ENCODE measurements at places on chromosomes 16 and 17.

DNA sequence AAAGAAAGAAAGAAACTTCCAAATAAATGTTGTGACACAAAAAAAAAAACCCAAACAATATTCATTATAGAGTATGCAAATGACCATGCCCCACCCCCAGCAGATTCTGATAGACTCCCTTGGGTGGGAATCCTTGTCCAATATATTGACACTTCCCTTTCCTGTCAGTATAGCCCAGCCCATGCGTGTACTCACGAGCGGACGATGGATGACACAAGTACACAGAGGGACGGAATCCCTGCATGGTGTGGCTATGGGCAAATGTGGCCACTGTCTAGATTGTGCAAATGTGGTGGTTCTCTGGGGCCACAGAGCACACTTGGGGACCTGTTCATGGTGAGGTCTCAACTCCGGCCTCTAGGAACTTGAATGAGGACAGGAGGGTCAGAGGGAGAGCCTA, 3.1 kb downstream of the RAB37 start:
- DNase-seq, result no peak

- DNase-seq, result no peak
Measured at GRCh38 chr16:85936816-85937215, 37.9 kb downstream of the IRF8 start.

DNA sequence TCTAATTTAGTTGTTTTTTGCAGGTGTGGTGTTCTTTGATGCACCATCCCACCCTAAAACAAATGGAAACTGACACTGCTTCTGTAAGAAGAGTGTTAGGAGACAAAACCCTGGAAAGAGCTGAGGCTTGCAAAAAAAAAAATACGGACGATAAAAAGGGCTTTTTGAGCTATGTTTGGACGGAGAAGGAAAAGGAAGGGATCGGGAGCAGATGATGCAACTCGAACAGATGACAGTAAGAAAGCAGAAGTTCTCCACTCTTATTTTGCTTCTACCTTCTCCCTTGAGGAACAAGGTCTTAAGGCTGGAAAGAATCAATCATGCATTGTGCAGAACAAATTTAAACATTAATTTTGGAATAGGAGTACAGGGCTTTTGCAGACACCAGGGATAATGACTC, 136.7 kb downstream of the MAF start:
- no peak for DNase-seq

DNA sequence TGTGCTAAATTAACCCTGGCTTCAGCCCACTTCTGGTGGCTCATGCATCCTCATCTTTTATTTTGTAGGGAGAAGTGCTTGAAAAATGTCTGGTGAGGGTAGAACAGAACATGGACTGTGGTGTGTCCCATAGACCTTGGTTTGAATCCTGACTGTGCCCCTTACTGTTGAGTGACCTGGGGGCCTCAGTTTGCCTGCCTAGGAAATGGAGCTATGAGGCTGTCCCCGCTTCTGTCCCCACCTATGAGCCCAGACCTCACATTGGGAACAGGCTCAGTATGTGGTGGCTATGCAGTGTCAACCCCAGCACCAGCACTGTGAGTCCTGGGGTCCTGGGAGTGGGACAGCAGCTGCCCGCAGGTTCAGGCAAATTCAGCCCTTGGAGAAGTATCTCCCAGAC, 186.3 kb upstream of the GSE1 start:
- DNase-seq, result no peak

- DNase-seq, result peak; percentile 74
Measured at GRCh38 chr17:19753661-19754463, 5.8 kb upstream of the ALDH3A1 start.

- no peak for DNase-seq
Measured at GRCh38 chr16:64532691-64533090, 589.2 kb downstream of the CDH11 start.

DNA sequence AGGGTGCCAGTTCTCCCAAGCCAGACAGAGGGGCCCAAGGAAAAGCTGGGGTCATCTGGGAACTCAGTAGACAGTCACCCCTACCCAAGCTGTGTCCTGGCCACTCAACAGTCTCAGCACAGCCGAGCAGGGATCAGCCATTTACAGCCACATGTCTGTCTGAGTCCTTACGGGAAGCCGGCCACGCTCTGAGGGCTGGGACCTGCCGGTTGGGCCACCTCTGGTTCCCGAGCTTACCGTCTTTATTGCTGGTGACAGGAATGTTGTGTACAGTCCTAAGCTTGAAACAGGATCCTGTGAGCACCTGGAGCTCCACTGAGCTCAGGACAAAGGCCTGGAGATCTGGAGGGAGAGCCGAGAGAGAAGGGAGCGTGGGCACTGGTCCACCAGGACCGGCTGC, 59.8 kb downstream of the TIMM22 start:
- no peak for DNase-seq

GRCh38 chr16:4373356-4373908, 1.8 kb downstream of the VASN start:
- DNase-seq, result peak; percentile 69

- no peak for DNase-seq
Measured at GRCh38 chr16:11792410-11793241, 4.4 kb downstream of the ZC3H7A start.

Measured in ascending aorta (tissue), 2 donors.